ENCODE measurements at places on chromosomes 4 and X.

DNA sequence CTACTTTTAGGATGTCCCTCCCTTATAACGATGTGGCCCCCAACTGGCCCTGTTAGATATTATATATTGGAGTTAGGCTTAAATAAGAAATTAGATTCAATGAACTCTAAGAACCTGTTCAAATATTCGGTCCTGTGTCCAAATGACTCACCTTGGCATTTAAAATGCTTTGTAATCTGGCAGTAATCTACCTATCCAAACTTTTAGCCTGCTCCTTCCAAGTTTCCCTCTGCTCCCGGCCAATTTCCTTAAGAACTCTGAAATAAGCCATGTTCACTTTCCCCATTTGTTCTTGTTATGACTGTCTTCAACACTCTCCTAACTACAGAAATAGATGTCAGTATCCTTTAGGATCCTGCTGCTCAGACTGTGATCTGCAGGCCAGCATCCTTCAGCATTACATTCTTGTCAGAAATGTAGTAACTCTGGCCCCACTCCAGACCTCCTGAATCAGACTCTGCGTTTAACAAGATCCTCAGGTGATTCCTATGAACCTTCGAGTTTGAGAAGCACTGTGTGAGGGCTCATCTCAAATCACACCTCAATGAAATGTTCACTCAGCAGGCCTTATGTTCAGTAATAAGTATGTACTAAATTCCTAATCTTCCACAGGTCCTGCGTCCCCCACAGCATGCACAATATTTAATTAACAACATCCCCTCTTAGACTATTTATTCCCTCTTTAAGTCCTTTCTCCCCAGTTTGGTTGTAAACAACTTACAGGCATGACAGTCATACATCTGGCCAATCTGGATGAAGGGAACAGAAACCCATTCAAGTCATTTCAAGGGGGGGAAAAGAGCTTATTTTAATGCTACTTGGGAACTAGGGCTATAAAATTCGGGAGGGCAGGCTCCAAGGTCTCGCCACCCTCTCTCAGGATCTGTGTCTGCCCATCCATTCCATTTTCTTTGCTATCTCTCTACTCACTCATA is 3.0 kb downstream of the ATP8A1 start:
- DNase-seq, result no peak

DNA sequence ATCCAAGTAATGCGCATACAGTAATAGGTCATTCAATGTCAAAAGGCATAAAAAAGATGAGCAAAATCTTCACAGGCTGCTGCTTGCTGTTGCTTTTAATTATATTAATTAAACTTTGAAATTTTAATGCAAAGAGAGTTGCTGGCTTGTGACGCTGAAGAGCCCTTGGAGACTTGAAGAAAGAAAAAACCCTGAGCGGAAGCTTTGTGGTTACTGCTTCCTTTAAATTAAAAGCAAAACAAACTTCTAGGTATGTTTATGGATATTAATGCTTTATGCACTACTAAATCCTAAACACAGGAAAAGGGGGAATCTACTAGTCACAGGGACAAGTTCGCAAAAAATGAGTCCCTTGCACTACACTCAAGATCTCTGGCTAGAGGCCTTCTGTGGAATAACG is 166.7 kb downstream of the ANTXR2 start:
- DNase-seq, result no peak

- DNase-seq, result no peak
Measured at GRCh38 chr4:21543514-21543913, 405.1 kb downstream of the KCNIP4 start.

DNA sequence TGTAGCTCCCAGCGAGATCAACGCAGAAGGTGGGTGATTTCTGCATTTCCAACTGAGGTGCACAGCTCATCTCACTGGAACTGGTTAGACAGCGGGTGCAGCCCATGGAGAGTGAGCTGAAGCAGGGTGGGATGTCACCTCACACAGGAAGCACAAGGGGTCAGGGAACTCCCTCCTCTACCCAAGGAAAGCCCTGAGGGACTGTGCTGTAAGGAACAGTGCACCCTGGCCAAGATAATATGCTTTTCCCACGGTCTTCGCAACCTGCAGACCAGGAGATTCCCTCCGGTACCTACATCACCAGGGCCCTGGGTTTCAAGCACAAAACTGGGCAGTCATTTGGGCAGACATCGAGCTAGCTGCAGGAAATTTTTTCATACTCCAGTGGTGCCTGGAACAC is 216.4 kb upstream of the TET2 start:
- DNase-seq, result no peak

GRCh38 chr4:101958547-101958946 is 168.0 kb downstream of the BANK1 start:
- no peak for DNase-seq

DNA sequence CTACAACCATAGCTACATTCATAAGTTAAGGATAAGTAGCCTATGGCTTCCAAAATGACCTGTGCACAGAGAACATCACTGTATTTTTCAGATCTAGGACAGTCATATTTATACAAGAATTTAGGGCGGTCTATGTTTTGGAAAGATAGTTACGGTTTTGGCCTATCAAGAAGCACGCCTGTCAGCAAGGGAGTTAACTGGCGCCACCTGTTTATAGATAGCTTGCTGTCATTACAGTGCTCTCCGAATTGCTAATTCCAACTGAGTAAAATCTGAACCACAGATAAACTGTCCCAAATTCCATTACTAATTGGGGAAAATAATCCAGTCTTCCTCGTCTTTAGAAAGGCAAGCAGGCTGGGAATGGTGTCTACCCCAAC is 646 bp downstream of the ABCB7 start:
- no peak for DNase-seq

DNA sequence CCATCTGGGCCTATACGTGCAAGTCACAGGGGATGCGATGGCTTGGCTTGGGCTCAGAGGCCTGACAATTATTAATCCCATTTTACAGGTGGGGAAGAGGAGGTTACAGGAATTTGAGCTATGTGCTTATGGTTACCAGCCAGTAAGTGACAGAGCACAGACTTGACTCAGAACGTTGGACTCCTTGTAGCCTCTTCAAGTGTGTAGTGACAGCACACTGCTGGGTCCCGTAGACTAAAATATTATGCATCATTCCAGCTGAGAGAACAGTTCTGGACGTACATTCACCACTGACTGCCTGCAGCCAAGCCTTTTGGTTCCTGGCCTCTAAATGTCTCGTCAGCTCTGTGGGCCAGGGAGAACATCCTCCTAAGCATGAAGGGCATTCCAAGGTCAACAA is 314.5 kb downstream of the GPAT3 start:
- DNase-seq, result no peak

DNA sequence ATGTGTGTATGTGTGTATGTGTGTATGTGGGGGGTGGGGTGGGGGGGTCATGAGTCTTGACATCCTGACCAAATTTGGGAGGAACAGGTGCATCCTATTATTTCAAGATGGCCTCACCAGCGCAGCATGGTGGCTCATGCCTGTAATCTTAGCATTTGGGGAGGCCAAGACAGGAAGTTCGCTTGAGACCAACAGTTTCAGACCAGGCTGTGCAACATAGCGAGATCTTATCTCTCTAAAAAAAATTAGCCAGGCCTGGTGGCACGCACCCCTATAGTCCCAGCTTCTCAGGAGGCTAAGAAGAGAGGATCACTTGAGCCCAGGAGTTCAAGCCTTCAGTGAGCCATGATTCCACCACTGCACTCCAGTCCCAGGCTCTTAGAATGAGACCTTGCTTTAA is 47.0 kb upstream of the DHRSX start:
- DNase-seq, result no peak

DNA sequence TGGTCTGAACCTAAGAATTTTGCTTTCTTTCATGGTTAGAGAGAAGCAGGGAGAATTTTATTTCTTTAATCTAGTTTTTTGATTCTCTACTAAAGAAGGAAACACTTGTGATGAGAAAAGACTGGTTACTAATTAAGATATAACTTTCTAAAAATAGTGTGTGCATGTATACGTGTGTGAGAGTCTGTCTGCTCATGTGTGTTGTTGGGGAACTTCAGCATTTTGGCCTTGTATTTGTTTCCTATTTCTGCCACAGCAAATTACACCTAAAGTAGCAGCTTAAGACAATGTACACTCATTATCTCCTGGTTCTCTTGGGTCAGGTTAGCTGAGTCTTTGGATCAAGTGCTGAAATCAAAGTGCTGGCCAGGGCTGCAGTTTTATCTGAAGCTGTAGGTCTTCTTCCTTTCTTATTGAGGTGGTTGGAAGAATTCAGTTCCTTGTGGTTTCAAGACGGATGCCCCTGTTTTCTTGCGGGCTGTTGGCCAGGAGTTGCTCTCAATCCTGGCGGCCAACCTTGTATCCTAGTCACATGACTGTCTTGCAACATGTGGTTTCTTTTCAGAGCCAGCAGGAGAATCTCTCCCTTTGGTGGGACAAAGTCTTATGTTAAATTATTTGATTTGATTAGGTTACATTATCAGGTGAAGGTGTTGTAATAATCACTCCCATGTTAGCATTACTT is 188.4 kb upstream of the CLNK start:
- DNase-seq, result no peak

DNA sequence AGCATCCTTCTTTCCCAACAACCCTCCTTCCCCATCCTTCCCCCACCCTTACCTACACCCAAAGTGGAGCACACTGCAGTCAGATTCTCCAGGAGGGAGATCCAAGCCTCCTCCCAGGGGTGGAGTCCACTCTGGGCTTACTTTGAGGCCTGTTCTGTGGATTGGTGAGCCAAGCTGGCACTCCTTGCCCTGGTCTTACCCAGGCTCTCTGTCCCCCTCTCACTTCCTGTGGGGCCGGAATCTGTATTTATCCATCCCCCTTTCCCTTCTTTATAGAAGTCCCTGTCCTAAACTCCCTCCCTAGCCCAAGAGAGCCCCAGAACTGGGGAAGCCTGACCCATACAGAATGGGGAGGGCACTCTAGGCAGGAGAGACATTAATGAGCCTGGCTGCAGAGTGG is 3.2 kb upstream of the TSPYL2 start:
- no peak for DNase-seq

GRCh38 chr4:1821679-1822567 is 28.8 kb downstream of the FGFR3 start:
- no peak for DNase-seq

GRCh38 chrX:12986164-12986779 is 11.4 kb downstream of the TMSB4X start:
- DNase-seq, result no peak

DNA sequence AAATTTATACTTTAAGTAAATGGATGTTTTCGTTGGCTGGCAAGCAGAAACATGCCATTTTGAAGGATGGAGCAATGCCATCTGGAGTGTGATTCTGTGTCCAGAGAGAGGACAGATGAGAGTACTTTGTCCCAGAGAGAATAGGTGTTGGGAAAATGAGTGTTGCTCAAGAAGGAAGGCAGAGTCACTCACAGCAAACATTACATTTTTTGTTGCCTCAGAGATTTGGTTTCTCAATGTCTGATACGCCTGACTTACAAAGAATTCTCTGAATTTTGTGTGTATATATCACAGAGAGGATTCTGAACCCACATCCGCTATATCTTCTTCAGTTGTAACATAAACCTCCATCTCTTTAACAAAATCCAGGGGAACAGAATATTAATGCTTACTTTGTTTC is 102.8 kb upstream of the PCDH18 start:
- DNase-seq, result no peak

GRCh38 chrX:154605566-154605965 is 13.5 kb downstream of the CTAG1B start:
- DNase-seq, result no peak

- no peak for DNase-seq
Measured at GRCh38 chr4:84666439-84666838, 83.5 kb downstream of the CDS1 start.

- no peak for DNase-seq
Measured at GRCh38 chr4:86032476-86033022, 327.3 kb downstream of the MAPK10 start.

- no peak for DNase-seq
Measured at GRCh38 chrX:23003116-23003515, 3.4 kb downstream of the DDX53 start.
